NCI-H1417 treated with DMSO at 0.1 percent for 48 hours (cell line): ENCODE measurements at places on chromosomes 7 and 10.

DNA sequence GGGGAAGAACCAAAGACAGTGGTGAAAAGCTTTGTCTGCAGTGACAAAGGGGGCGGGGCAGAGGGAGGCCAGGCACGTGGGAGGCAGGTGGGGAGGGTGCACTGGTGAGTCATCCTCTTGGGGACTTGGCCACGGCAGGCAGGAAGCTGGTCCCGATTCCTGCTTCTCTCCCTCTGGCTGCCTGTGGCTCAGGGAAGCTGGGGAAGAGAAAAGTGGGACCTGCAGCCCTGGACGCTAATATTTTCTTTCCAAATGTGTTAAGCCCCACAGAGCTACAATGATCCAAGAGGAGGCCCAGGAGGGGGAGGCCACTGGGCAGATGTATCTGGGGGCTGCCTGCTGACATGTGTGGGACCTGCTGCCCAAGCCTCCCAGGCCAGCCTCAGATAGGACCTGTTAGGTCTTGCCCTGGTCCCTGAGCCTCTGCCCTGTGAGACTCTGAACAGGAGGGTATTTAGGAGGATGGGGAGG lies 231.8 kb downstream of the KCNMA1 start:
- DNase-seq = no peak

GRCh38 chr7:143042159-143042789 lies 9.9 kb upstream of the OR6V1 start:
- DNase-seq = no peak

DNA sequence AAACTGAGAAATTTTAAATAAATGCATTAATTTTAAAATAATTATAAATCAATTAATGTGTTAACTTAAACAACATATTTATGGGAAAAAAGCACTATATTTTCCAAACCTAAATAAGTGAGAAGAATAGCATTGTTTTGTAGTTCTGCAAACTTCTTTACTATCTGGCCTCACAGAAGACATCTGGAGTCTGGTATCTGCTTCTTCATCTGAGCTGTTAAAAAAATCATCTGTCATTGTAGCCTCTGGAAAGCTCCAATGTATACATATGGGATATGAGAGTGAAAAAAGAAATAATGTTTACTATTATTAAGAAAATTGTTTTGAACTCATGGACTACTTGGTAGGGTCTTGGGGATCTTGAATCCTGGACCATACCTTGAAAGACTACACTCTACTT lies 32.2 kb downstream of the CTTNBP2 start:
- DNase-seq = no peak

GRCh38 chr10:17125206-17125893 lies 4.3 kb downstream of the CUBN start:
- no peak for DNase-seq

- no peak for DNase-seq
These were observed 2.1 kb downstream of the SYNPO2L start for GRCh38 chr10:73653701-73654100.

- no peak for DNase-seq
These were observed 81.3 kb upstream of the DKK1 start for GRCh38 chr10:52232561-52233350.

- no peak for DNase-seq
These were observed 115.9 kb downstream of the RAPGEF5 start for GRCh38 chr7:22240904-22241571.

DNA sequence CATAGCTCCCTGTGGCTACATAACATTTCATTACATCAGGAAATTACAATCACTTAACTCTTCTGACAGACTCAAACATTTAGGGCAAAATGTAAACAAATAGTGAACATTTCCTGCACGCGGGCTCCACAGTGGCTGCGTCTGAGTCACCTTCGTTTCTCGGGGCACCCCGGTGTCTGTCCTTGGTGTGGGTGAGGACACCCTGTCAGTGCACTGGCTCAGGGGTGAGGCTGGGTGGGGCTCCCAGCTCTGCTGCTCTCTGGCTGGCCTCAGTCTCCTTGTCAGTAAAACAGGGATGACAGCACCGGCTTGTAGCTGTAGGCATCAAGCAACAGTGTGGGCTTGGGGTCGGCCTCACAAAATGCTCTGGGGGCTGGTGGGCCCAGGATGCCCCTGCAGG lies 237.1 kb upstream of the SHH start:
- DNase-seq = no peak

- no peak for DNase-seq
These were observed 6.9 kb downstream of the IFIT1B start for GRCh38 chr10:89384474-89385340.

GRCh38 chr10:70503776-70504175 lies 25.2 kb downstream of the PALD1 start:
- DNase-seq = no peak

DNA sequence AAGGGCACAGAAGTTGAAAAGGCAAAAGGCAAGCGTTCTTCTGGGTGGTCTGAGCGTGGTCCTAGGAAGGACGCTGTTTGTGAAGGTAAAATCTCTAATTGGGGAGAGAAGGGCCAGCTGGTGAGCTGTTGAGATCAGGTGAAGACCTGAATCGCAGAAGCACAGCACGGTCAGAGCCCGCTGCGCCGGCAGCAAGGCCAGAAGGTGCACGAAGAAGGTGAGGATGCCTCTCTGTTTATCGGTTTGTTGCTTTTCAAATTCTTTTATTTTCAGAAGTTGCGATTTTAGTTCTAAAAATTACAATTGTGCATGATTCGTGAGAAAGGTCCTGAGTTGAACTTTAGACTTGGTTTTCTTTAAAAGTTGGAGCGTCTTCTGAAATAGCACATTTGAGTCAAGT lies 247.8 kb upstream of the FOXK1 start:
- DNase-seq = no peak

GRCh38 chr10:71392791-71393781 lies 3.6 kb upstream of the CDH23 start:
- no peak for DNase-seq

DNA sequence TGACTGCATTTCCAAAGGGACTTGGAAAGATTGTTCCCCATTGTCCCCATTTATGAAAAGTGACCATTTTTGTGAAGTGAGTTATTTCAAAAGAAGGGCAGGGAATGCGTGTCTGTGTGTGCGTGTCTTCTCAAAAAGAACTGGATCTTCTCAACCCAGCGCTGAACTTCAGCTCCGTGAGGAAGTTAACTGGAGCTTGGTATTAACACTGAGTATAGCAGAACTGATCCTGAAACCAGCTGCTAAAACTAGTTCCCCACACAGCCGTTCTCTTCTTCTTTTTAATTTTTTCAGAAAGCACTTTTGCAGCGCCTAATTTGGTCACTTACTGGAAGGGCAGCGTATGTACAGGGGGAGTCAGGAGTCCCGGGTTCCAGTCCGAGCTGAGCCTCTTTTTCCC lies 45.8 kb upstream of the PLEKHA1 start:
- DNase-seq = no peak
